ENCODE measurements at places on chromosomes 3 and 15.

GRCh38 chr3:88991496-88991895 is 115.9 kb upstream of the EPHA3 start:
- no peak for DNase-seq

- no peak for DNase-seq
Observed at GRCh38 chr3:21914451-21914850, 163.4 kb upstream of the ZNF385D start.

- DNase-seq: no peak
Observed at GRCh38 chr3:149332771-149333170, 665 bp downstream of the TM4SF18 start.

GRCh38 chr3:175651716-175652115 is 792.6 kb downstream of the NAALADL2 start:
- DNase-seq: no peak

DNA sequence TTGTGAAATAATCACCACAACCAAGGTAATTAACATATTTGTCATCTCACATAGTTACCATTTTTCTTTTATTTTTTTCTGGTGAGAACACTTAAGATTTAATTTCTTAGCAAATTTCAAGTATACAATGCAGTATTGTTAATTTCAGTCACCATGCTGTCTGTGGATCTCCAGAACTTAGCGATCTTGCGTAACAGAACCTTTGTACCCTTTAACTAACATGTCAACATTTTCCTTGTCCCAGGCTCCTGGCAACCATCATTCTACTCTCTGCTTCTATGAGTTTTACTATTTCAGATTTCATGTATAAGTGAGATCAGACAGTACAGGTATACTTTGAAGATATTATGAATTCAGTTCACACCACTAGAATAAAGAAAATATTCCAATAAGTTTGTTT is 154.4 kb downstream of the KCNAB1 start:
- DNase-seq: no peak

DNA sequence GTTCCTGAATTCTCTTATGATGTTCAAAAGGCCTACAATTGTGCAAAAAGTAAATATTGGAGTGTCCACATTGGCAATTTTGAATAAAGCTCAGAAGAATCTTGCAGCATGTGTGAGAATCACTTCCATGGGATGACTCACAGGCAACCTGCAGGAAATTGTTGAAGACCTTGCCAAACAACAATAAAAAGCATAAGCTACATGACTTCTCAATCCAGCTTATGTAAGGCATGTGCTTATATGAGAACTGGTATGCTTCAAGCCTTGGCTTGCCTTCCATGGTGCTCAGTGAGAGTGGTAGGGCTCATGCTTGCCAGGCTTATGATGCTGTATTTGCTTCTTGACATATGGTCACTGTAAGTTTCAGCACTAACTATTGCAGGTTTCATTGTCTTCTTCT is 18.4 kb upstream of the BCHE start:
- no peak for DNase-seq

- DNase-seq: no peak
Observed at GRCh38 chr15:75923756-75924155, 20.1 kb downstream of the FBXO22 start.

DNA sequence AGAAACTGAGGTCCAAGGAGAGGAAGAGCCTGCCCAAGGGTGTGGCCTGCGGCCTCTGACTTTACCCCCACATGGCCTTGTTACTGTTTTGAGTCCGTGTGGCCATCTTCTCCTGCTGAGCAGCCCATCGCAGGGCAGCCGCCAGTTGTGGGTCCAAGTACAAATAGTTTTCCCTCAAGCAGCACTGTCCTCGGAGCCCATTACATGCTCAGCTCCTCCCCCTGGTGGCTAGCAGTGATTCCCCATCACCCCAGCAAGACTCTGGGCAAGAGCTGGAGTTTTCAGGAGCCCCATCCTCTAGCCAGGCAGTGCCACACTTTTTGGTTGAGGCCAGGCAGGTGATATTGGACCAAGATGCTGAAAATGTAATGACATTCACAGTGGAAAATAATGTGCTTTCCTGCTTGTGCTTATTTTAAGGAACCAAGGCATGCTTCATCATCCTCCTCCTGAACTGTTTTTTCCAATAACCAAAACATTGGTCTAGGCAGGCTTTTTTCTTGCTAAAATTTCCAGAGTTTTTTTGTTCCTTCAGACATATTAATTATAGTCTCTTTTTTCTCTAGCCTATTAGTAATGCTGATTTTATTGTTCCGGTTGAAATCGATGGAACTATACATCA is 23.2 kb upstream of the VILL start:
- DNase-seq: no peak

- DNase-seq: no peak
Observed at GRCh38 chr15:51374131-51374530, 32.7 kb downstream of the GLDN start.

- DNase-seq: no peak
Observed at GRCh38 chr3:115148142-115148790, 1.2 kb upstream of the ZBTB20 start.

- DNase-seq: no peak
Observed at GRCh38 chr15:61890106-61890505, 170.1 kb downstream of the VPS13C start.

DNA sequence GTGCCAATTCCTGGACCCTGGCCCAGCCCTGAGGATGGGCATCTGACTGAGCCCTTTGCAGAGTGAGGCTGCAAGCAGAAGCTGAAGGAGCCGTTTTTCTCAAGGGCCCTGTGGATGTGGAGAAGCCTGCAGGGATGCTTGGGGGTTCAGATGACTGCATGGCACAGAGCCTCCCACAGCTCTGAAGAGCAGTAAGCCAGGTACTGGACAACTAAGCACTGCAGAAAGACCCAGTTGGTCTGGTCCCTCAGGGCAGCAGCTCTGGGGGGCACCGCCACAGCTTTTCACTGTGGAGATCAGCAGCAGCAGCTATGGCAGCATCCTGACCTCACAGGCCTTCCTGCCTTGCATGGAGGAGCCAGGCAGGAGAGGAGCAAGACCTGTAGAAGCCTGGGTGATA is 67.6 kb downstream of the CRYGS start:
- DNase-seq: no peak

- no peak for DNase-seq
Observed at GRCh38 chr3:54476891-54477290, 354.5 kb downstream of the CACNA2D3 start.

DNA sequence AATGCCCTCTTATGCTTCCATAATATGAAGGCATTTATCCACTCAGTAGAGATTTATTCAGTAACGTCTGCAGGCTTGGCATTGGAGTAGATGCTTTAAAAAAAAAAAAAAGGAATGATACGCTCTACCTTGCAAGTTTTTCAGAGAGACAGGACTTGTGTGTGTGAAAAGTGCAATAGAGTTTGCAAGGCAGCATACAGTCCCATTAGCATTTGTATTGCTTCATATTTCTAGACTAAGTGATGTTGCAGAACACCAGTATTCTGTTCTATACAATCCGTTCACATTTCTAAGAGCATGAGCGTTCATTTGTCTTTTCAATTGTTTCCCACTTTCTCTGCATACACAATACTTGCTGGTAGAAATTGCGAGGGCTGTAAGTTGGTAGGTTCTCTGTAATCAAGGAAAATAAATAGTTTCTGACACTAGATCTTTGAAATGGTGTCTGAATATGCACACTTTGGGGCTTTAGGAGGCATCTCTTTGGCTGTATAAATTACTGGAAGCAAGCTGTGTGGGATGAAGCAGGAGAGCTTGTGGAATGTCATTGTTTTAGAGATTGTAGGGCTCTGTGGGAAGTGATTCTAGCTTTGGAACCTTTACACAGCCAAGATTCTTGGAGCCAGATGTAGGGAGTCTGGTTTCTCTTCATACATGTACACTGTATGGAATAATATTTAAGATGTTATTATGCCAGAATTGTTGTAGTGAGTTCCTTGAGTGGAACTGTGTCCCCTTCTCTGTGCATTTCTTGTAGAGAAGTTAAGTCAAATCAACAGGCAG is 262.7 kb downstream of the FEZF2 start:
- DNase-seq: no peak

- DNase-seq: no peak
Observed at GRCh38 chr3:46414739-46415138, 7.7 kb downstream of the CCRL2 start.

- no peak for DNase-seq
Observed at GRCh38 chr3:196918968-196919367, 23.4 kb downstream of the NCBP2 start.

GRCh38 chr3:39780352-39780751 is 29.1 kb upstream of the MYRIP start:
- no peak for DNase-seq

DNA sequence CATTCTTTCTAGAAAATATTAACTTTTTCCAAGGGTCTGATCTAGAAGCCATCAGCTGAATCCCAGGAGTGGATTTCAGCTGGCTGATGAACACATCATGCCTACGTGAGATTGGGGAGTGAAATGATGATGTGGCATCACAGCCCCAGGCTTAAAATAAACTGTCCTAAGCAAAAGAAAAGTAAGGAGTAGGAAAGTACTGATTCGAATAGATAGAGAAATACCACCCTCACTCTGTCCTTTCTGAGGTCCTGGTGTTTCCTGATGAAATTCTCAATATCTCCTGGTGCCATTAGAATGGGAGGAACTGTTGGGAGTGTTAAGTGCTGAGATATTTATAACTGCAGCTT is 376.8 kb upstream of the SEMA6D start:
- DNase-seq: no peak

GRCh38 chr15:65738649-65739048 is 53.4 kb downstream of the DENND4A start:
- DNase-seq: no peak

DNA sequence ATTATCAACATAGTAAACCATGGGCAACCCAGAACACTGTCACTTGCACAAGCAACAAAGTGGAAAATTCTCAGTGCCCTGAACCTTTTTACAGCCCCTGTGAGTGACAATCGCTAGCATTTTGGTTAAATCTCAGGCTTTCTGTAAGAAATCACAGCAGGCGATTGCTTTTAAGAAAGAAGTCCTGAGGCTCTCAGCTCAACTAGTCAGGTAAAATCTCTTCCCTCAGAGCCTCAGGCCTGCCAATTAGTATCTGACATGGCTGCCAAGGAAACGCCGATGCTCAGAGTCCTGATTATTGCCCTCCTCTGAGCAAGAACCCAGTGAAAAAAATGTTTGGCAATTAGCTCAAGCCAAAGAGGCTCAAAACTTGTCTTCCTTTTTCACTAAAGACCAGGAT is 530.8 kb downstream of the DIPK2A start:
- DNase-seq: no peak

DNA sequence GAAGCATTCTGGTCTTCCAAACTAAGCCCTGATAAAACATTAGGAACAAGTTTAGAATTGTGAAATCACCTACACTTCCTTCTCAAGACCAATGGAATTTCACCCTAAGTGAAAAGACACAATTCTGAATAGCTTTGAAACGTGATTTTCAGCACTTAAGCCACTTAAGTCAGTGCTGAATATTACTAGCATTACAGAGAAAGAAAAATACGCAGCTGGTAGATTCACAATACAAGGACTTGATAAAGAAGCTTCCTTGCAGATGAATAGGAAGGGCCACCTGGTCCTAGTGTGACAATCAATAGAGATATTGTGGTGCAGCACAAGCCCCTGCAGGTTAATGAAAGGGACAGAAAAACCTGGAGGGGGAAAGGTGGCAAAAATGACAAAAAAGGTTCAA is 353.1 kb upstream of the ALCAM start:
- no peak for DNase-seq

- no peak for DNase-seq
Observed at GRCh38 chr15:60009124-60009960, 5.2 kb downstream of the FOXB1 start.

DNA sequence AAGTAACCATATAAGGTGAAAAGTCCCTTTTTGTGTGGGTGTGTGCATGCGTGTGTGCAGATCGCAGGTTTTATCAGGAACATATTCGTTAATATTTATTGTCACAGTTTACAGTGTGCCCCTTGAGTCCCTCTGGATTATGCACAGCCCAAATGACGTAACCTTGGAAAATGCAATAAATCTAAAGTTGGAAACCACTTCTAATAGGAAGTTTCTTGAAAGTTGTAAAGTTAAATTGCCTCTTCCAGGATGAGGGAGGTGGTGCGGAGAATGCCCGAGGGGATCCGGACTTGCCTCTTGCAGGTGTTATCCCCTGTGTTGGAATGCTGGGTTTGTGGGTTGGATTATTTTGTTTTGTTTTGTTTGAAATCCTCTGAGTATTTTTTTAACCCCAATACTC is 143.3 kb downstream of the CMSS1 start:
- no peak for DNase-seq

- no peak for DNase-seq
Observed at GRCh38 chr3:159501029-159501428, 487.6 kb upstream of the IL12A start.

DNA sequence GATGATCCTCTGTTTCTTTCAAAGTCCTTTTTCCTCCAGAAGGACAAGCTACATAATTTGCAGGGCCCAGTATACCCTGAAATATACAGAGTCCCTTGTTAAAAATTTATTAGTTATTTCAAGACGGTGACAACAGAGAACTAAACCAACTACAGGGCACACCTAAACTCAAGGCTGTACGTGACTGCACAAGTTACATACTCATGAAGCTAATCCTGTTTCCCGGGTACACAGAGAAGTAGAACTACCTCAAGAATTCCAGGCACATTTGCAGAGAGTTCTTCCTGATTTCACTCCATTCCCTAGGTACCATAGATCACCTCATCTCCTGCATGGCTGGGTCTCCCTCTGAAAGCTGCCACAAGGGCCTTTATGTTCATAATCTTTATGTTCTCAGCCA is 279.4 kb upstream of the ARL6 start:
- DNase-seq: no peak

DNA sequence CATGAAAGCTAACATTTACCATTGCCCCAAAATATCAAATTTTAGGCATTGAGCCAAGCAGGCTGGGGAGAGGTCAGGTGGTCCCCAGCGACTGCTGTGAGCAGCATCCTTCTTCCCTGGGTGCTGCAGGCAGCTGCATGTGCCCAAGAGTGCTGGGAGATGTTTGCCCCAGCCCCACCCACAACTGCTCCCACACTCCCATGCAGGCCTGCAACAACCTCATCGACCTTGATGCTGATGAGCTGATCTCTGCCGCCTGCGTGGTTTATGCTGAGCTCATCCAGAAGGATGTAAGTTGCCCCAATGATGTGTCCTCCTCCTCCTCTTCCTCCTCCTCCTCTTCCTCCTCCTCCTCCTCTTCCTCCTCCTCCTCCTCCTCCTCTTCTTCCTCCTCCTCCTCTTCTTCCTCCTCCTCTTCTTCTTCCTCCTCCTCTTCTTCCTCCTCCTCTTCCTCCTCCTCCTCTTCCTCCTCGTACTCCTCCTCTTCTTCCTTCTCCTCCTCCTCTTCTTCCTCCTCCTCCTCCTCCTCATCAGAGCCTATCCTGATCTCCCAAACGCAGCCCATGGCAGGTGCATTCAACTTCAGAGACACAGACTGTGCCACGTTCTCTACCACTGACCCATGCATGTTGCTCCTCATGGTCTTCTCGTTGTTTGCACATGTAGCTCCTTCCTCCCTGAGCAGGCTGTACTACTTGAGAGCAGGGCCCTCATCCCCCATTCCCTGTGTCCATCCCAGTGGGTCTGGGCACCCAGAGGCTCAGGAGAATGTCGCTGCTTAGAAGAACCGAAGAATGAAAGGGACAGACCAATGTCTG is 15.1 kb downstream of the TBC1D21 start:
- no peak for DNase-seq
